ENCODE measurements at places on chromosomes 4 and X.

DNA sequence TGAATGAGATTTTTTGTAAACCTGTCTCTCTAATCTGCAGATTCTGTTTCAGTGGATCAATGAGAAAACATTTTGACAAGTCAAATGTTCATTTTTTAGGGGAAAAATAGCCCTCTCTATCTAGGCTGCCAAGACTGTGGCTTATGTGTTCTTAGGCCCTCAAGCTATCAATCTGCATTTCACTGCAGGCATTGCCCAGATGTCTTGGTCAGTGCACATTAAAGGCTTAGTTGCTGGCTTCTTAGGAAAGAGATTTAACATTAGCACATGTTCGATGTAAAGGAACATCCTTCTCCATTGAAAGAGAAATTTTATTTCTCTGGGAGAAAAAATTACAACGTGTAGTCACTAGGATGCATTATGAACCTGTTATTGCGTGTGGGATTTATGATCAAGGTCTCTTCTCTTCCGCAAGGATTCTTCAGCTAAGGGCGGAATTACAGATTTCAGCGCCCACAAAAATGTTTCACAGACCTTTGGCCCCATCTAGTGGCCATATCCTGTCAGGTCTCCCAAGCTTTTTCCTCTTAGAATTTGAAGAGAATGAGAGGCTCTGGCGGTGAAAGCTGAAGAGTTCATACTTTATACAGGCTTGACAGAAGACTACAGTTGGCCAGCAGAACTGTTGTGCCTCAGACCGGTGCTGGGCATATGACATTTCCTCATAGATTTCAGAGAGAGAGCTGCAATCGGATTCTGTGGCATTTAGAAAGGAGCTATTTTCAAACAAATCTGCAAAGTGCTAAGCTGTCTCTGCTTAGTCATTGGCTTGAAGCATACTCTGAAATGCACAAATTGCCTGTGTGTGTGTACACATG is 144.6 kb upstream of the NOCT start:
- DNase-seq, result no peak

DNA sequence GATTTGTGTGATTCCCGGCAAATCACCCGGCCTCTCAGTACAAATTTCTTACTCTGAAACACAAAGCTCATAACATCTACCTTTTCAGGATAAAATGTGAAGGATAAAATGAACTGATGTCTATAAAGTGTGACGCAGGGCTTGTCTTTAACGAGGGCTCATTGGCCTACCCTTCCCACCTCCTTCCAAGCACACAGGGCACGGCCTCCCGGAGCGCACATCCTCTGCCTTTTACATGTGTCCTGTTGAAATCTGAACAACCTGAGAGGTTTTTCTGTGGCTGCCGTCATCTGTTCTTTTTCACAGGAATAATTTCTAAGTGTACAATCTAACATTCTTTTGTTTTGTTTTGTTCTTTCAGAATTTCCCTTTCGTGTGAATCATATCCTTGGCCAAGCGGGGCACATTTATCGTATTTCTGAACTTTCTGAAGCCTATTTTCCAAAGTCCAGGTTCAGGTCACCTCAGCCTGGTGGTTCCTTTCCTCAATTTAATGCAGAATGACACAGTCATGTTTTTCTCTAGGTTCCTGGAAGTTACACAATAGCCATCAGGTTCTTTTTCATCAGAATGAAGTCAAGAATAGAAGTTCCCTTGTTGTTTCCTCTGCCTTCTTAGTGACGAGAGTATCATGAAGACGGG is 53.1 kb upstream of the SPRY1 start:
- DNase-seq, result no peak

- DNase-seq, result no peak
Observed at GRCh38 chr4:43607827-43608461, 715.4 kb downstream of the GRXCR1 start.

- DNase-seq, result no peak
Observed at GRCh38 chr4:149765630-149766029, 50.0 kb downstream of the IQCM start.

- no peak for DNase-seq
Observed at GRCh38 chr4:112058433-112058832, 86.8 kb upstream of the FAM241A start.

- DNase-seq, result no peak
Observed at GRCh38 chrX:47456080-47456479, 26.9 kb downstream of the ZNF41 start.

- DNase-seq, result no peak
Observed at GRCh38 chrX:39957816-39958566, 139.8 kb downstream of the BCOR start.

DNA sequence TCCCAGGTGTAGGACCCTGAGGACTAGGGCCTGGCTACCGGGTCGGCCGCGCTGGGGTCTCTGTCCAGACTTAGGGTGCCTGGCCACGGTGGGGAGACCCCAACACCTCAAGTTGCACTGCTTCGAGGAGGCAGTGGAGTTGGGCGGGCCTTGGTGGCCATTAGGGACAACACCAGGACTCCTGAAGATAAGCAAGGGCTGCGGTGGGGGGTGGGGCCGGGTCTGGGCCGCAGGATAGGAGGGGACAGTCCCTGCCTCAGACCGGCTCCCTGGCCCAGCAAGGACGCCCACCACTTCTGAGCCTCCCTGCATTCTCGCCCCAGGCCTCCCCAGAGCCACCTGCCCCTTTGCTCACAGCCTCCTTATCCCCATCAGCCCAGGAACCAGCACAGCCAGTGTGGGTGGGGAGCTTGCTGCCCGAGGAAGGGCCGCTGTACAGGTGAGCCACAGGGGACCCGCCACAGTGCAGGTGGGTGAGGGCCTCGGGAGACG is 5.5 kb upstream of the MXD4 start:
- no peak for DNase-seq

DNA sequence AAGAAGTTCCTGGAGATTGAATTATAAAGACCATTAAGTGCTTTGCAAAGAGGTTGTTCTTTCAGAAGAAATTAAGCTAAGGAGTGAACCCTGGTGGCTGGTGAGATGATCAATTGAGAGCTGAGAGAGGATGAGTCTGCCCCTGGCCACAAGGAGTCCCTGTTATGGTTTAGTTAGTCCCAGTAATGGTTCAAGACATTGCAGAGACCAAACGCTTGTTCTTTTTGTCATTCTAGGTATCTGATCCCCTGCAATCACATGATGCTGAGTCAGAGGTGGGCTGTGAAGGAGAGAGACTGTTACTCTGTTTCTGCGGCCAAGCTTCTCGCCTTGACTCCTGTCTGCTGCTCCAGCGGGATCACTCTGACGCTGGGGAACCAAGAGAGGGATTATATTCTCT is 114.5 kb downstream of the GATB start:
- DNase-seq, result no peak

- no peak for DNase-seq
Observed at GRCh38 chr4:146029939-146030710, 91.5 kb upstream of the ZNF827 start.

DNA sequence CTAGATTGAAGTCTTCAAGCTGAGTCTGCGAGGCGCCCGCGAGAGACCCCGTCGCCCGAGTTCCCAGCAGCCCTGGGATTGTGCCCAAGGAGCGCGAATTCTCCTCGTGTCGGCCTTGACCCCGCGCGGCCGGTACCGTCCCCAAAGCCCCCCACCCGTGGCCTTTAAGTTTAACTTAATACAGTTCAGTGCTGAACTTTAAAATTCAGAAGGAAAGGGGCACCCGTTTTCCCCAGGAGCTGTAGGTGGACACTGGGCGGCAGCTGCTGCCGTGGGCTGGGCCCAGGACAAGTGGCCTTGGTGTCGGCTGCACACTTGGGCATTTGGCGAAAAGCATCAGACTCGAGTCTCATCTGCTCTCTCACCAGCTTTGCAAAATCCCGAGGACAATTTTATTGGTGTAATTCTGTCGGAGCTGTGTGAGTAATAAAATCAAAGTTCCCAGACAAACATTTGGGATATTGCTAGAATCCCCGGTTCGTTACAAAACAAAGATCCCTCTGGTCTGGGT is 634 bp downstream of the CWH43 start:
- DNase-seq, result no peak

DNA sequence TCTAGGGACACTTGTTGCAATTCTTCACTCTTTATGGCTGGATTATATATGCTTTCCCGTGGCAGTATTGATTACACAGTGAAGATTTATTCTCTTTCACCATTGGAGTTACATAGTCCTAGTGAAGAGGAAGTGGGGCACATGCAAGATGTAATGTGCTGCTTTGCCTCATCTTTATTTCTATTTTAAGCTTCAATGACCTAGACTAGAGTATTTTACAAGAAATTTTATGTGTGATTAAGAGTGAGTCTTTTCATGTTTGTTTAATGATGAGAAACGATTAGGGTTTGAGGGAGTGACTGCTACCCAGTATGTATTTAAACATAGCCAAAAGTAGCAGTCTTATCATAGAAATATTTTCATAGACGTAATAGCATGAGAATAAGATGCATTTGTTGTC is 30.8 kb downstream of the DIAPH2 start:
- DNase-seq, result no peak
